Astrocyte of the spinal cord (primary cell): ENCODE measurements at places on chromosomes 11 and 22.

- peak; percentile 2 for DNase-seq
Observed at GRCh38 chr11:116641561-116642045, 131.2 kb downstream of the BUD13 start.

DNA sequence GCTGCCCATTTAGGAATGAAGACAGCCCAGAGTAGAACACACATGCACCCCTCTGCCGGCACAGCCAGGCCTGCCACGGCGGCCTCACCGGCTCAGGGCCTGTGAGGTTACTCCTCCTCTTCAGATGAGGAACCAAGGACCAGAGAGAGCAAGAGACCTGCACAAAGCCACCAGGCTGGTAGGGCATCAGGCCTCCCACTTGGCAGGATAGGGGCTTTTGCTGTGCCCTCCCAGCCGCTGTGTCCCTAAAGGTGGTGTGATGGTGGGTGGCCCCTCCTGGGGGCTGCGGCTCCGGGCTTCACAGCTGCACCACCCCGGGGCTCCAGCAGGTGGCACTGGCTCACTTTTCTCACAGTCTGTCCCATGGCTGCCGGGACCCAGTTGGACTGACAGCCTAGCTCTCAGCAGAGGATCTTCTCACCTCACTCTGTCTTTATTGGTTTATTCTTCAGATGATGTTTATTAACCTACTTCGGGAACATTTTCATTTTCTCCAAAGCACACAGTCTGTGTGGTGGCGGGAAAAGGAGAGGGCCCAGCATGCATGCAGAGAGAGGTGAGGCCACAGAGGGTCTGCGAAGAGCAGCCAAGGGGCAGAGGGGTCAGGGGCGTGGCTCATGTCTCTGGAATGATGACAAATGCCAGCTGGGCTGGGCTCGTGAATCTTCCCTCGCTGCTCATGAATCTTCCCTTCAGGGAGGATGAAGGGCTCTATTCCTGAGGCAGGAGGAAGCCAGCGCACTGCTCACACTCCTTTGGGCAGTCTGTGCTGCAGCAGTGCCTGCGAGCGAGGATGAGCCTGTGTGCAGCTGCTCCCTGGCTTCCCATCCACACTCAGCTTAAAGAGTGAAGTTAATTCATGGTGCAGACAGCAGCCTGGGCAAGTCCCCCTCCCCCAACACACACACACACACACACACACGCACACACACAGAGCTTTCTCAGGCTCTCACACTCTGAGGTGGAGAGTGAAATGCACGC, 101.1 kb upstream of the PITPNB start:
- DNase-seq = peak; percentile 37

DNA sequence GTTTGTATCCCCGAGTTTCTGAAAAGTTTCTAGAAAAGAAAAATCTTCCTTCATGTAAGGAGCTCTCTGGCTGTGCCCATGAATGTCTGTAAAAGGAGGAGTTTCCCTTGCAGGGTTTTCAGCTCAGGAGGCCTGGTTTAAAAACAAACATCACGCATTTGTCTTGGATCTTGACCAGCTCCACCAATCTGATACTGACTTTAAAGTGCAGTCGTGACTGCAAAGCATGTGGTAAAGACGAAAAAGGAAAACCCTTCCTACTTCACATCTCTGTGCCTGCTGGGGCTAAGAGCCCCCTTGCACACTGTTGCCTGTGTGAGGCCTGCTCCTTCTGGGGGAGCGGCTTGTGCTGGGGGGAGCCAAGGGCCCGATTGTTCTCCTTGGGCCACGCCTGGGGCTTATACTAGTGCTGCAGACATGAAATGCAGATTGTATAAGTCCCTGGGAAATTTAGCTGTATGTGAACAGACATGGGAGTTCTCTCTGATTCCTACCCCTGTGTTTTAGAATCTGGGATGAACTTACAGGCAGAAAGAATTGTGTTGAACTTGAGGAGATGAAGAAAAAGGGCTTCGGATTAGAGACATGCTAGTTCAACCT, 62.1 kb downstream of the ADAMTS15 start:
- DNase-seq = peak; percentile 81

GRCh38 chr11:1894759-1895158, 3.1 kb upstream of the PRR33 start:
- DNase-seq = no peak

GRCh38 chr11:93526641-93527583, 16.3 kb downstream of the SMCO4 start:
- DNase-seq = no peak

- DNase-seq = peak; percentile 50
Observed at GRCh38 chr11:117064275-117064674, 34.0 kb downstream of the SIK3 start.

DNA sequence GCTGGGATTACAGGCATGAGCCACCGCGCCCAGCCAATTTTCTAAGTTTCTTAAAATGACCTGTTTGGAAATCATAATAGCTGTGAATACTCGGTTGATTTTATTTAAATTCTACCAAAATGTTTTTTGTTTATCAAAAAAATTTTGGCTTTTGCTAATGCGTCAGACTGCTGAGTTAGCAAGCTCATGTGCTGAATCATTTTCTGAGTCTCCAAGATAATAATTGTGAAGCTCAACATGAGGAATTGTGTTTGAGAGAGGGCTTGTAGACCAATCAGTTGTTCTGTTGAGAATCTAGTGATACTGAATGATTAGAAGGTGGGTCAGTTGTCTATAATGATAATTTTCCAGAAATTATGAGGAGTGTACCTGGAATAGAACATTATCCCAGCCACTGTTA, 15.9 kb downstream of the RNF214 start:
- no peak for DNase-seq

DNA sequence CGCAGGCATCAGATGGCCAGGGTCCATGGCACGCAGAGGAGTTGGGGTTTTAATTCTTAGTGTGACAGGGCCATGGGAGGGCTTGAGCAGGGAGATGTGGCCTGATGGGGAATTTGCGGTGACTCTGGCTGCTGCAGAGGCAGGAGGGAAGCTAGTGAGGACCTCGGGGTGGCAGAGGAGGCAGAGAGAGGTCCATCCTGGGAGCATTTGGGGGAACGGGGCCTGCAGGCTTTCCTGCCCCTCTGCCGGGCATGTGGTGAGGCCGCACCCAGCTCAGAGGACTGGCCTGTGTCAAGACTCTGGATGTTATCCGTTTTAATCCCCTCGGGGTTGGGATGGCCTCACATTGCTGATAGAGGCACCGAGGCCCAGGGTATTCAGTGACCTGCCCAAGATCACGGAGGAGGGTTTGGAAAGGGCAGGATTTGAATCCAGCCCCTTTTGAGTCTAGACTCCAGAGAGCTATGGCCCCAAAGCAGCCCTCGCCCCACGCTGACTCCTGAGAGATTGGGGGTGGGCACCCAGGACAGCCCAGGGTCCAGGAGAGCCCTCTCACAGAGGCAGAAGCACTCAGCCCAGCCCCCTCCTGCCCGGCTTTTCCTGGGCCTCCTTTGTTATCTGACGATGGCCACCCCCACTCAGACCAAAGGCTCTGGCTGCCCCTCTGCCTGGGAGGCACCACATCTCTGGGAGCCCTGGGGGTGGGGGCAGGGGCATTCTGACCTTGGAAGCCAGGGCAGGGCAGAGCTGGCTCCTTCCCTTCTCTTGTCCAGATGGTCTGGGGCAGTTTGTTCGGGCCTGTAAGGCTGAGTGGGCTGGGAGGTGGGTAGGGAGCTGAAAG, 13.9 kb downstream of the MGAT3 start:
- DNase-seq = no peak

DNA sequence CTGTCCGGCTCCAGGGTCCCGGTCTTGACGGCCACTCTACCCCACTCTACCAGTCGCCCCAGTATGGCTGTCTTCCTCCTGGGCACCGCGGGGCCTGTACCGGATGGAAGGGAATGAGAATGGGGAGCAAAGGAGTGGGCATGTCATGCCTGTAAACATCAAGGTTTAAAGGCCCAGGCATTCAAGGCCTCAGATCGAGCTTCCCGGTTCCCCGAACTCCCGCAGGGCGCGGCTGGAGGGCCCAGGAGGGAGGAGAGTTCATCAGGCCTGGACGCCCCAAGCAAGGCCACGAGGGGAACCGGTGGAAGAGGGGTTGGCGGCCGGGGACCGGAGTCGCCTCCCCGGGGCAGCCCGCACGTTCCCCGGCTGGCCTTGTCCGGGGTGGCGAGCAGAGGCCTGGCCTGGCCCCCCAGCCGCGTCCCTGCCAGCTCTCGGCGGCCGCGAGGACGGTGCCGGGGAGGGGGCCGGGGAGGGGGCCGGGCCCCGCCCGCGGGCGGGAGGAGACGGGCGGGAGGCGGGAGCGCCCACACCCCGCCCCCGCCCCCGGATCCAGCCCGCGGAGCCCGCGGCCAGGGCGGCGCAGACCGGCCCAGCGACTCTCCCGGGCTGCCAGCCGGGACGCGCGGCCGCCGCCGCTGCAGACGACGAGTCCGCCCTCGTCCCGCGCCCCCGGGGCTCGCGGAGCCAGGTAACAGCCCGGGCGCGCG, at the start of gene CDC42EP1:
TSS of gene CDC42EP1 (plus strand) at position 580 of the 707 bp plus-strand sequence. CDS start 5,870 bp downstream, outside the sequence.
- peak; percentile 59 for DNase-seq

- DNase-seq = no peak
Observed at GRCh38 chr22:28237112-28237511, 318.1 kb upstream of the PITPNB start.

- DNase-seq = peak; percentile 87
Observed at GRCh38 chr22:45064313-45065278, 54.8 kb upstream of the PHF21B start.

DNA sequence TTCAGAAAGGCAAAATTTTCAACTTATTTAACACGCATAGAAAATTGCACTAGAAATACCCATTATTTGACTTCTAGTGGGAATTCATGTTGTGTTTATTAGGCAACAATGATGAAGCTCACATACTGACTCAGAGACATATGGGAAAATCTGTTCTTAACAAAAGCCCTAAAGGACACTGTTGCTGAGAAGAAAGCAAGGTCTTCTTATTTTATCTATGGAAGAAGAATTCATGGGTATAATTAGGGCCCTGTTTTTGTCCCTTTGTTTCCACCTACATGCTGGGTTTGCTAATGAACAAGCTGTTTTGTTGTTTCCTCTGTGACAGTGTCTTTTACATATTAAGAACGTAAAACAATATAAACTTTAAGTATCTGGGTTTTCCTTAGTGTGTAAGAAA, 606.7 kb upstream of the ARHGAP42 start:
- DNase-seq = no peak

DNA sequence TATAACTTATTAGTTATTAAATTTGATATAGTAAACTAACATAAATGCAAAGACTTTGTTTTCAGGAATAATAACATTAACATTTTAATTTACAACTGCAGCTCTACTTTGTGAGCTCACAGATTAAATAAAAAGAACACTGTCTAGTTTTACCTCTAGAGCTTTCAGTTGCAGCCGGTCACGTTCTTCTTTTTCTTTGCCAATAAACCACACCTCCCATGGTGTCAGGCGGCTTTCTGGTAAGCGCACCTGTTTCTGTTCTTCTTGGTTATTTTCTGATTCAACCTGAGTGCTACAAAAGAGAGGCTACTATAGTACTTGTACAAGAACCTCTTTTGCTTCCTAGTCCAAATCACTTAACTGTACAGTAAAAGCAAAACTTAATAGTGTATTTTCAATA, 5.8 kb downstream of the CCDC34 start:
- DNase-seq = no peak

GRCh38 chr22:44275631-44275995, 37.1 kb downstream of the SHISAL1 start:
- no peak for DNase-seq

DNA sequence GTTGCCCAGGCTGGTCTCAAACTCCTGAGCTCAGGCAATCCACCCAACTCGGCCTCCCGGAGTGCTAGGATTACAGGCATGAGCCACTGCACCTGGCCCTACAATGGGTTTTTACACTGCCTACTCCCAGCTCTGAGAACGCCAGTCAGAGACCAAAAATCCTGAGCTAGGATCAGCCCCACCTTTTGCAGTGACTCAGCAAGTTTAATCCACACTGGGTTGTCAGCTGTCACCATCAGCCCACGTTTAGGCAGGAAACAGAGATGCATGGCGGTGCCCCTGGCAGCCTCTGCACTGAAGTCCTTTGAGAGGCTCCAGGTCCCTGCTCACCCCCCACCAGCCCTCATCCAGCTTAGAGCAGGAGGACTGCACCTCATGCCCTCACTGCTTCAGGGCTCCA, 117.6 kb downstream of the ARHGAP8 start:
- DNase-seq = no peak

- DNase-seq = peak; percentile 8
Observed at GRCh38 chr11:104159356-104159755, 4.6 kb downstream of the PDGFD start.

DNA sequence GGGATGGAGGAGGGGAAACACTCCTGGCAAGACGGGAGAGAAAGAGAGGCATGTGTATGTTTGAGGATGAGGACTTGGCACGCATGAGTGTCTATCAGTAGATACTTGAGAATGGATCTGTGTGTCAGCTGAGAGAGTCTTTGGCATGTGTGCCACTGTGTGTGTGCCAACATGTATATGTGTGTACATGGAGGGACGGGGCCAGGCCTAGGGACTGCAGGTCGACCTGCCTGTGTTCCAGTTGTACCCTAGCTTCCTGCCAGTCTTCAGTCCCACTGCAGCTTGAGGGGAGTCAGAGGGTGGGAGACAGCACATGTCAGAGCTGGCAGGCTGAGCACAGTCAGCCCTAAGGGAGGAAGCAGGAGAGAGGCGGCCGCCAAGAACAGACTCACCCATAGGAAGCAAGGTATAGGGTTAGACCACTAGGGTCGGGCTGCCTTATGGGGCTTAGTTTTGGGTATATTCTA, 5.6 kb downstream of the CLCF1 start:
- DNase-seq = no peak

GRCh38 chr11:92340839-92341238, 116.2 kb downstream of the FAT3 start:
- DNase-seq = peak; percentile 21

DNA sequence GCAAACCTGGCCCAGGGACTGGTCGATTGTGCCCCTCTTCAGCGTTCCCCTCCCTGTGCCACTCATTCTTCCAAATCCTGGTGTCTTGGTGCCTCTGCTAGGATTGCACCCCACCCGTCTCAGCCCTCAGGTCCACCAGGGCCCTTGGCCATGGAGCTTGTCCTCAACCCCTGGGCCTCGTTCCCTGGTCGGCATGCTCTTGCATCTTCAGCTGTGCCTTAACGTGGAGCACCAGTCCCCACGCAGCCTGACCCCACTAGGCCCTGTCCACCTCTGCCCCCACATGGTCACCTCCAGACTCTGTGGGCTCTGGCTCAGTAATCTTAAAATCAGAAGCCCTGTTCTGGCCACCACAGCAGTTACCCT, 61.1 kb downstream of the OSBP2 start:
- DNase-seq = no peak

DNA sequence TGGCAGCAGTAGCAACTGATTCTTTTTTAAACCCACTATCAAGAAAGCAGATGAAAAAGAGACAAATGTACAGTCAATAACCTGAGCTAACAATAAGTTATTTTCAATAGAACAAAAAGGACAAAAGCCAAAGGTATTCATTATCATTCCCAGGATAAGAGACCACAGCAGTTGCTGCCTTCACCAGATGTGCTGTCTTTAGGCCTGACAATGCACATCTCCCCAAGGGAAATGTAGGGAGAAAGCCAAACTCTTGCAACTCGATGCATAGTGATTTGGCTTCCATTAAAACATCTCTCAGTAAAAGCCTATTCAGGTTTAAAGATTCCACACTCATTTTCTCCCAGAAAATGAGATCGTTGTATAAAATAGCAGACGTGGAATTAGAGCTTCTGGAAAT, 210.7 kb downstream of the METTL15 start:
- DNase-seq = no peak

- peak; percentile 49 for DNase-seq
Observed at GRCh38 chr11:111911563-111912401, at the start of gene CRYAB. TSS of gene CRYAB (minus strand) at chr11:111911770. CDS start at chr11:111911724, 46 bp downstream.

GRCh38 chr11:20369826-20370225, 6.3 kb downstream of the HTATIP2 start:
- DNase-seq = no peak
